ENCODE measurements at places on chromosomes 11 and 22.

DNA sequence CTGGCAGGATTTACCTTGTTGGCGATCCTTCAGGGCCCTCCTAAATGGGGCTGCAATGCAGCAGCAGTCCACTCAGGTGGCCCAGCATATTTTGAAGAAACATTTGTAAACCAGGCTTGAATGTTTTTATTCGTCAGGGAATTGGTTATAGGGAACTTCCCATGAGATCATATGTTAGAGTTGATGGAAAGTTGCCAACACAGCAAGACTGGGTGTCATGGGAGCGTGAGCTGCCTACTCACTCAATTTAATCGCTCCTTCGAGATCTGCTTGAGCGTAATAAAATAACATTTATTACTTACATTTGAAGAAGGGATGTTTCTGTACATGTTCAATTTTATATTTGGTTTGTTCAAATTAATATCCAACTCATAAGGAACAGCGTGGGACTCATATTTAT lies 19.4 kb downstream of the OR2AT4 start:
- DNase-seq, result no peak

DNA sequence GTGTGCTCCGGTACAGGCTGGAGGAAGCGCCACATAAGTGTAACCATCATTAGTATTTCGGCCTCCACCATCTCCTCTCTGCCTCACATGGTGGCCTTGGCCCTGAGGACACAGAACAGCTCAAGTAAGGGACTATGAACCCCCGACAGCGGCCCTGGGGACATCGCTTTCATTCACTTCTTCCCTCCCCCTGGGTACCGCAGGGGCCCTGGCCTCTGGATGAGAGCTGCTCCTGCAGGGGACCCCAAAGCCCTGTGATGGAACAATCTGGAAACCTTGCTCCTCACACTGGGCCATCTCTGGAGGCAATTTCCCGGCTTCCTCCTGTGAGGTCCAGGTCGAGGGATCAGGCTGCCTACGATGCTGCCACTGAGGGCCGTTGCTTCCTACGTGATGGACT lies 565.5 kb downstream of the BRD1 start:
- DNase-seq, result no peak

- DNase-seq, result no peak
Observed at GRCh38 chr22:41966607-41967240, 2.5 kb upstream of the SEPTIN3 start.

DNA sequence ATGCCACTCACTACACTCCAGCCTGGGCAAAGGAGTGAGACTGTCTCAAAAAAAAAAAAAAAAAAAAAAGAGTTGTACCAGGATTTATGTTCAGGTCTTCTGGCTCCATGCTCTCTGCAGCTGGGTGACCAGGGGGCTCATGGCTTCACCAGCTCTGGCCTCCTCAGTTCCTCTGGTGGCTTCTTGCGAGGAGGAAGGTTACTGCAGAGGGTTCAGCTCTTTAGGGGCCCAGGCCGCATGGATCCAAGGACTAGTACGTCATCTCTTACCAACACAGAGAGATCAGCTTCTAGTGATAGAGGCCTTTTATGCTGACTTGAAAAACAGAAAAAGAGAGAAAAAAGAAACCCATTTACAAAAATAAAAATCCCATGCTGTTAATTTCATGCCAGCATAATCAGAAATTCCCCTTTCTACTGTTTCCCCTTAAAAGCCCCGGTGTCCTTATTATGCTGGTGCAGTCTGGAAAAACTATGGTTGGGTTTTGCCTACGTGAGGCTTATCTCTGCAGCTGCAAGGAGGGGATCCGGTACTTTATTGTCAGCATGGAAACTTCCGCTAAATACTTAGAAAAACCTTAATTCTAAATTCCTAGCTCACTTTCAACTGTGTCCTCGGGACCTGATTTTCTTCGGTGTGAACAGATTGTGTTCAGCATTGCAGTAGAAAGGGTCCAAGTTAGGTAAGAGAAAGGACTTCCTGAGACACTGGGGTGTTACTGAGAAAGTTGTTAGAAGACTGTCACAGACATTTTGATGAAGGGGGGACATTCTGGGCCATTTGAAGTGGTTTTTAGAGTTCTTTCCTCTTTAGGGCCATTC lies 13.7 kb downstream of the ZBTB16 start:
- no peak for DNase-seq

DNA sequence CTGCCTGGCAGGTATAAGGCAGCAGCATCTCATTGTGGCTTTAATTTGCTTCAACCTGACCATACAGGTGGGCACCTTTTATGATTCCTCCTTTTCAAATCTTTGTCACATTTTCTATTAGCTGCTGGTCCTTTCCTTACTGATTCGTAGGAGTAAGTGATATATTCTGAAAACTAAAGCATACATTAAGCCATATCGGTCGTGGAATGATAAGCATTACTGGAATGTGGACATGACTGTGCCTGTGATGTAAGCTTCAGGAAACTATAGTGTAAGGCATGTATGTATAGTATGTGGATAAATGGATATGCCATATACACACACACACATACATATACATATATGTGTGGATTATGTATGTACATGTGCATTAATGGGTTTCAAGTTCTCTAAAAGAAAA lies 20.8 kb downstream of the YPEL1 start:
- no peak for DNase-seq

DNA sequence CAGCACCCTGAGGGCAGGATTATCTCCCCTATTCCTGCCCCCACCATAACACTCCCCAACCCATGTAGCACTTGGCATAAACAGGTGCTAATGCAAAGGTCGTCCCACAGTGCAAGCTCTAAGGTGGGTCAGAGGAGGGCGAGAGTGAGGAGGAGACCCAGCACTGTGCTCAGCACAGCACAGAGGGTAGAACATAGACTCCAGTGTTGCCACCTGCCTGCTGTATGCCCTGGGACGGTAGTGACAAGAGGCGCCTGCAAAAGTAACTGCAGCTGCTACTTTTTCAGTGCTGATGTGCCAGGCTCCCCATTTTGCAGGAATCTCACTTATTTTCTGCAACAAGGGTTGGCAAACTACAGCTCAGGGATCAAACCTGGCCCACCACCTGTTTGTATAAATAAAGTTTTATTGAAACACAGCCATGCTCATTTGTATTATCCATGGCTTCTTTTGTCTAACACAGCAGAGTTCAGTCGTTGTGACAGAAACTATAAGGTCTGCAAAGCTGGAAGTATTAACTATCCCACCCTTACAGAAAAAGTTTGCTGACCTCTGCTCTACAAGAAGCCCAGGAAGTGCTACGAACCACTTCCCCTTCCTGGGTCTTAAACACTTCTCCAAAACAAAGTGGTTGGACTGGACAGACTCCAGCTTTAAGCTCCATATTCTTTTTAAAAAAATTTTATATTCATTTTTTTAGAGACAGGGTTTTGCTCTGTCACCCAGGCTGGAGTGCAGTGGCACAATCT lies 16.9 kb upstream of the CDC42BPG start:
- DNase-seq, result no peak

- no peak for DNase-seq
Observed at GRCh38 chr11:2313051-2313951, 11.5 kb downstream of the TSPAN32 start.

DNA sequence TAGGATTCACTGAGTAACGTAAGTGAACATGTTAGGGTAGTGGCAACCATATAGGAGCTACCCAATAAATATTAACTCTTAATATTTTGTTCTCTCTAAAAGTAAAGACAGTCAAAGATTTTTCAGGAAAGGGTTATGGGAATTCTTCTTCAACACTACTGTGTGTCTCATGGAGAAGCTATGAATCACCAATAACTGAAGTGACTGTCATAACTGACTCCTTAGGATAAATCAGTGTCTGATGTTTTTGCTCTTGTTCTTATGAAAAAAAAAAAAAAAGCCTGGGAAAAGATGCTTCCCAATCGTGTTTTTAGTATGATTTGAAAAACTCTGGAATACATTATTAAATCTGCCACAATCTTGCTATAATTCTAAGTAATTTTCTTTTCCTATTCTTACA lies 111.2 kb upstream of the CEP126 start:
- no peak for DNase-seq

DNA sequence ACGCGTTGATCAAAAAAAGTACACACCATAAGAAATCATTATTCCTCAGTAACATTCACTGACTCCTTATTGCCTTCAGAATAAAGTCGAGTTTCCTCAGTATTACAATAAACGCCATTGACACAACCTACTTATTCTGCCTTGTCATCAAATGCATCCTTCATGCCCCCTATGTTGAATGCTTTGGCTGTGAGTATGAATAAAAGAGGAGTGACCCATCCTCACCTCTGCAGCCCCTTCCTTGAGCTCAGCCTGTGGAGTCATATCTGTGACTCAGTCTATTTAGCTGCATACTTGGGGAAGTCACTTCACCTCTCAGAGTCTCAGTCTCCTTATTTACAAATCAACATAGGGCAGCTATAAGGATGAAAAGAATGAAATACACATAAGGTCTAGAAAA lies 65.1 kb downstream of the USP35 start:
- no peak for DNase-seq

- no peak for DNase-seq
Observed at GRCh38 chr22:25997886-25998775, 171.1 kb upstream of the SEZ6L start.

- no peak for DNase-seq
Observed at GRCh38 chr22:39290724-39291161, 28.7 kb downstream of the RPL3 start.

DNA sequence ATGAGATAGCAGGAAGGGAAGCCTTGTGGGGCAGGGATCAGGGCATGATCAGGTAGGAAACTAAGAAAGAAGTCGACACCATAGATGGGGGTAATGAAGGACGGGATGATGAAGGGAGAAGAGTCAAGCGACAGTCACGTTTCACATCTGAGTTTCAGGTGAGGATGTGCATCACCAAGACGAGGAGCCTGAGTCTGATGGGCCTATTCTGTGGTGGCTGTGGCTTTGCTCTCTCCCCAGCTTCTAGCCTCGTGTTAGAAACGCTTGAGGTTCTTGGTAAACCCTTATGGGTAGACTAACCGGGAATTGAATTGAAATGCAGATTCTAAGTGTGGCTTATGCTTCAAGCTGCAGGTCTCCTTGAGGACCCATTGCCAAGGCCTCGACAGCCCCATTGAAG lies 45.6 kb upstream of the LMO1 start:
- no peak for DNase-seq

DNA sequence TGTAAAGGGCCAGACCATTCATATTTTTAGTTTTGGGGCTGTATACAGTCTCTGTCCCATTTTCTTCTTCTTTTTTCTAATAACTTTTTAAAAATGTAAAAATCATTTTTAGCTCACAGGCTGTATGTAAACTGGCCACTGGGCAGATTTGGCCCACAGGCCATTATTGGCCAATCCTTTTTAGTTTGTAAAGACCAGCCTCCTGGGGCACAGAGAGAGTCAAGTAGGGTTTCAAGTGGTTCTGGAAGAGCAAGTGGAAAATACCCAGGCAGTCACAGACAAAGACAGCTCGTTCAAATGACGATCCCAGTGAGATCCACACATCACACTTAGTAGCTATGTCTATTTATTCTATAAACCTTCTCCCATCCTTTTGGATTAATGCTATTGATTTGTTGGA lies 150.2 kb upstream of the ARHGAP20 start:
- no peak for DNase-seq

- no peak for DNase-seq
Observed at GRCh38 chr11:94653561-94653960, 86.4 kb downstream of the PIWIL4 start.

DNA sequence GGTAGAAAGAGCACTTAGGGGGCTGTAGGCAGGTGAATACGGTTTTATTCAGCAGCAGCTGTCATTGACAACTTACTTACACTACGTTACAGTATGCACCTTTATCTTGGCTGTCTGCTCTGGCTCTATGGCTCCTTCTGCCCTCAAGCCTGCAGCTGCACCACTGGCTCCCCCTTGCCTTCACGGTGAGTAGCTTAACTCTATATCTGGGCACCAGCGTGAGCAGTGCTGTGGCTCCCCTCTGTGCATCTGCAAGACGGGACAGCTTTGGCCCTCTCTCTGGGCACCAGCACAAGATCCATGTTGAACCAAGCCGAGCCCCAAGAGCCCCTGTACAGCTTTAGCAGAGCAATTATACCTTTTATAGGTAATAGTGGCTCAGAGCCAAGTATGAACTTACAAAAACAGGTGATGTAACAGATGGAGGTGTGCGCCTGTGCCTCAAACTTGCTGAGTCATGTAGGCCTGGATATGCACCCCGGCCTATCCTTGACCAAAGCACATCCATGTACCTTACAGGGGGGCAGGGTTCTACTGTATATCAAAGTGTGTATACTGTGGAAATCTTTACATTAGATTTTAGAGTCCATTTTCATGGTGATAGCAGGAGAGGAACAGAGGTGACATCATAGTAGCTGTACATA lies 96.9 kb upstream of the CTSC start:
- peak; percentile 29 for DNase-seq

DNA sequence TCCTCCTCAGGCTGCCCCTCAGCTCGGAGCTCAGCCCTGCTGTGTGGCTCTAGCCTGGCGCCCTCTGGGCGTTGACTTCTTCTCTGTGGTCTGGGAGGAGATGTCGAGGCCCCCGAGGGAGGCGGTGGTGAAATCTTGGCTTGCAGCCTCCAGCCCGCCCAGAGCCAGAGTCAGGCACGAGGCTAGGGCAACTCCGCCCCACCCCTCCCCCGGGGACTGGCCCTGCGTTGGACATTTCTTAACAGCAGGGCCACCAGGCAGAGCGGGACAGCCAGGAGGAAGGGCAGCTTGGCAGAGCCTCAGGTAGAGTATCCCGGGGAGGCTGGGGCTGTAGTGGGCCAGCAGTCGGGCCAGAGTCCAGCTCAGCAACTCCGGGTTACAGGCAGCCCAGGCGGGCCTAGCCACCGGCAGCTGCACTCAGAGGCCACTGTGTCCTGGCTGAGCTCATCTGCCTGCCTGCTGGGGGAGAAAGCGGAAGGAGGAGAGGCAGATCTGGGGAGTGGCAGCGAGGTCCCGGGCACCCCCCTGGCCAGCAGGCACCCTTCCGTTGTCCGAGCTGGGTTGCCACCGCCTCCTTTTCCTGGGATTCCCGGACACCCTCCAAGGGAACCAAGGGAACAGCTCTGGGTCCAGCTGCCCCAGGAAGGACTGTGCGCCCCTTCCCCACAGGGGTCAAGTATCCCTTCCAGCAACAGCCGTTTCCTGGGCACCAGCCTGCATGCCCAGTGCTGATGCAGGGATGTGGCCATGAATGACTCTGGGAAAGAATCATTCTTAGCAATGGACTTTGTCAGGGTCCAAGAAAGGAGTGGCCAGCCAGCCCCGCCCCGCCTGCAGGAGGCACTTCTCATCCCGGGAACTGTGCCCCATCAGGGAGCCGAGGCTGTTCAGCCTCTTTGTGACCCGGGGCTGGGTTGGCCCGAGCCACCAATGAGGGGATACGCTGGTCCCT lies at the start of gene ALDH3B1:
Gene ALDH3B1 (plus strand): TSS at position 238 of the 952 bp plus-strand sequence. CDS start 4,971 bp downstream, outside the sequence.
- DNase-seq, result no peak

DNA sequence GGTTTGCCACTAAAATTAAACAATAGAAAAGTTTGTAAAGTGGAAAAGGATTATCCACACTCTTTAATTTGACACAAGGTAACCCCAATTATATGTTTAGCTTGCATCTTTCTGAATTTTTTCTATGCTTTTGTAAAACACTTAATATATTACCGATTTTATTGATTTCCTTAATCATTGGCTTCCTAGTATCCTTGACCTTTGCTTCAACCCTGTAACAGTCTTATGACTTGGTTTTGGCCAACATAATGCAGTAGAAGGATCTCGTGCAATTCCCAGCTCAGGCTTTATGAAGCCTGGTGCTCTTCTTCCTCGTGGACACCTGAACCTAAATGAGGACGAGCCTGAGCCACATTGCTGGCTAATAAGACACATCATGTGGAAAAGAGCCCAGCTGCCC lies 23.6 kb upstream of the CASP4 start:
- DNase-seq, result no peak

- no peak for DNase-seq
Observed at GRCh38 chr11:870127-870413, 27.4 kb downstream of the TSPAN4 start.
